T-helper 2 cell (primary cell): ENCODE measurements at places on chromosomes 7 and 10.

DNA sequence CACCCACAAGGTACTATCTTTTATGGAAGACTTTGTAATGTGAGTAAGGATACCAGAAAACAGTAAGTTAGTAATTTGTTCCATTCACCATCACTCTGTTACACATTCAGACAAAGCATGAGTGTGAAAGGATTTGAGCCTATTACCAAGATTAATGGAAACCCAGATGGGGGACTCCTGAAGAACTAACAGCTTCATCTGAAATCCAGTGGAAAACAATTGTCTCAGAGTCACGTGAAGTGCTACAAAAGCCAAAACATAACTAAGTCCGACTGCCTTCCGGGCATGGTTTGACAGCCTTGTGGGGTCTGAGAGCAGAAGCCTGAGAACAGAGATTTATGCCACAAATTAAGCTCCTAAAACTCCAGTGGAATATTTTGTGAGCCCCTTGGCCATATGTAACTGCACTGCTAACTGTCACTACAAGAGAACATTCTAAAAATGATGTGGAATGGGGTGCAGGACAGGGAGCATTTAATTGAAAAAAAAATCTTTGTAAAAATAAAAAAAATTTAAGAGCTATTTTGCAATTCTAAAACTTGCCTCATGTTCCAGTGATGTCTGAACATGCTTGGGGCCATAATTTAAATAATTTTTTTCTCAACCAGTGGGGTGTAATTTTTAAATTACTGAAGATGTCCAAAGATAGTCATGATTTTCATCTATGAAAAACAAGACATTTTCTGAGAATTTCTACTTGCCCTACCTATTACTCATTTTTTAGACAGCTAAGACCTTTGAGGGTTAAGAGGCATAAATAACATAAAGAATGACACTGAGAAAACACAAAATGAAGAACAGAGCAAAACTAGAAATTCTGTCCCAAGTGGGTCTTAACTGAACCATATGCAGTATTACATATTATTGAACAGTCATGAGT lies 555.0 kb downstream of the INHBA start:
- no peak for DNase-seq

GRCh38 chr10:19941206-19941880 lies 125.1 kb downstream of the PLXDC2 start:
- no peak for DNase-seq

DNA sequence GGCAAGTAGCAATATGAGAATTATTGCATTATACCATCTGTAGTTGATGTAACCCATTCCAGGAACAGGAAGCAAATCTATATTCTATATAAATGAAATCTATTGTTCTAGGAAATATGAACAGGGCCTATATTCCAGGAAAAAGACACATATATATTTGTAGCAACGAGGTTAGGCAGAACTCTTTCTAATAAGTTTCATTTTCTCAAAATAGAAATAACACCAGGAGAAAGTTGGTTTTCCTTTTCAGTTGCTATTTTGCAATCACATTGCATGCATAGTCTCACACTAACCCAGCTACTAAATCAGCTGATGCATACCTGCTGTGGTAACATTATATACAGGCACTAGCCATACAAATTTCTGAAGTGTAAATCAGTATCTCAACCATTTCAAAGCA lies 6.2 kb upstream of the IFIT2 start:
- DNase-seq = no peak

- DNase-seq = no peak
Measured at GRCh38 chr7:116439005-116439404, 60.5 kb upstream of the CAV2 start.

- DNase-seq = no peak
Measured at GRCh38 chr10:21261842-21262294, 263.6 kb downstream of the SKIDA1 start.

GRCh38 chr7:104272767-104273384 lies 55.5 kb upstream of the LHFPL3 start:
- DNase-seq = no peak

GRCh38 chr10:126165874-126166273 lies 222.4 kb downstream of the ADAM12 start:
- no peak for DNase-seq

- no peak for DNase-seq
Measured at GRCh38 chr7:151827620-151828019, 49.3 kb downstream of the PRKAG2 start.

- no peak for DNase-seq
Measured at GRCh38 chr10:98276311-98276710, 8.3 kb upstream of the LOXL4 start.

GRCh38 chr7:7185371-7185989 lies 3.1 kb downstream of the C1GALT1 start:
- no peak for DNase-seq

DNA sequence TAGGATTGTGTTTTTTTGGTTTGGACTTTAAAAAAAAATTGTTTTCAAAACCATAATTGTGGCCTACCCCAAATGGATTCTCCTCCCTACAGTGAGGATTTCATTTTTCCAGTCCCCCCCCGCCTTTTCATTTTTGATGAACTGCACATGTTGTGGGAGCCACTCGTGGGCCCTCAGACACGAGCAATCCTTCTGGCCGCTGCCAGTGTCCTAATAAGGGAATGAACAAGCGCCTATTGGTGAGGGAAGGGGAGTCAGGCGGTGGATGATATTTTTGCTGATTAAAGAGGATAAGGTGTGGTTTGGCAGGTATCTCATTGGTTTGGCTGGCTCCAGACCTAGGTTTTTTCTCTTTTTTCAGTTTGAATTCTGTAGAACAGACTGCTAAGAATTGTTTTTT lies 78.7 kb upstream of the AGBL3 start:
- no peak for DNase-seq

DNA sequence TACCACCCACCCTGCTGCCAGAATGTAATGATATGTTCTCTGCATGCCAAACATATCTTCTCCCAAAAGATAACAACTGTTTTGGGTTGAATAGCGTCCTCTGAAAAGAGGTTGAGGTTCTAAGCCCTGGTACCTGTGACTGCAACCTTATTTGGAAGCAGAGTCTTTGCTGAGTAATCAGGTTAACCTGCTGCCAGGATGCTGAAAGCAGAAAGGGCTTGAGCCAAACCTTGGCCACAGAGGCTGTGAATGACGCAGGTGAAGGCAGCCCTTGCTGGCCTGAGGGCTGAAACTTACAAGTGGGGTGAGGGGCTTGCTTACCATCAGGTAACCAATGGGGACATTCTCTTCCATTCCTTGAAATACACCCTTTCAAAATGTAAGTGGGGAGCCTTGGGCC lies 151.8 kb upstream of the RHEB start:
- DNase-seq = no peak

GRCh38 chr10:14377591-14378175 lies 47.0 kb upstream of the FRMD4A start:
- DNase-seq = no peak

- DNase-seq = no peak
Measured at GRCh38 chr10:88964869-88965415, 12.4 kb upstream of the ACTA2 start.
